Nucleus accumbens (tissue), 56 donors: ENCODE measurements at places on chromosomes 6 and 20.

DNA sequence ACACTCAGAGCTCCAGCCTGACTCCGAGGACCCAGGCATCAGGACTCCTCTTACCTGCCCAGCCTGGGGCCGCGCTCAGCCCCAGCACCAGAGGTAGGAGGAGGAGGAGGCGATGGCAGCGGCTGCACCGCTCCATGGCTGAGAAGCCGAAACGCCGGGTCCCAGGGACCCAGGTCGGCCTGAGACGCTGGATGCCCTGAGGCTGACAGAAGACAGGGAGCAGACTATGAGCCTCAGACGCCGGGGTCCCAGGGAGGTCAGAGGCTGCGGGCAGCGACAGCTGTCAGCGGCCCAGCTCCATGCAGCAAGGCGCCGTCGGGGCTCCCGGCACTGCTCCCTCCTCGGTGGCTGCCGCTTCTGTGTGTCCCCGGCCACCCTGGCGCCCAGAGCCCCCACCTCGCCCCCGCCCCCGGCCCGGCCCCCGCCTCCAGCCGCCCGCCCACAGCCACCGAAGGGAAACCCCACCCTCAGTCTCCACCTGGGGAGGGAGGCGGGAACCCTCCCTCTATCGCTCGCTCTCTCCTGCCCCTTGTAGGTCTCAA, at the start of gene COL11A2:
Gene COL11A2, minus strand, starts transcription at position 363 of the 542 bp plus-strand sequence. Its CDS starts 227 bp downstream, at position 136.
- no peak for DNase-seq

DNA sequence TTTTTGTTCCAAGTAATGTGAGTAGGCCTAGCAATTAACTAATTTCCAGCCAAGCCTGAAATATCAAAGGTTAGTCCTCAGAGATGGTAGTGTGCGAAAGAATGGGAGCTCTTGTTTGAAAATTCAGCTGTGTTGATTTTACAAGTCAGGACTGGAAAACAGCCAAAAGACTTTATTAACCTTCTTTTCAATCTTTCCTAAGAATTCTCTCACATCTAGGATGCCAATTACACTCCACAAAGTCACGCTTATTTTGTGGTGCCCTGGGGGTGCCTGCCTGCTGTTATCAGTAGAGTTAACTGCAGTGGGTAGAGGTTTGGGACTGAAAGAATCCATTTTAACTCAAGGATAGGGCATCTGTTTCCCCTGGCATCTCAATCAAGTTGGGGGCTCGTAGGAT, 30.7 kb upstream of the MAP3K4 start:
- DNase-seq: no peak

DNA sequence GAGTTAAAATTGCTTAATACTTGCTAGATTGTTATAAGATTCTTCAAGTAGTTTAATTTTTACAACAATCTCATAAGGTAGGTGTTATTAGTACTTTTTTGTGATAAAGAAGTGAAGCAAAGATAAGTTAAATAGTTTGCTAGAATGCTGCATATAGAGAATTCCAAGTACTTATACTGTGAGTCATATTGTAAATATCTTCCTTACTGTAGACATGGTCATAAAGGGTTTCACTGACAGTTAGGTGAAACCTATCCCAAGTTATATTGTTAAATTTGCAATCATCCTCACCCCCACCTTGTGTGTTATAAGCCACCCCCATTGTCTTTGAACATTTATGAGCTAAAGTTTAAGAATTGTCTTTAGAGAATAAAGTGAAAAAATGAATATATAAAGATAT, 142.0 kb downstream of the FAM83B start:
- no peak for DNase-seq

GRCh38 chr20:51315390-51315789, 227.1 kb downstream of the NFATC2 start:
- DNase-seq: no peak

DNA sequence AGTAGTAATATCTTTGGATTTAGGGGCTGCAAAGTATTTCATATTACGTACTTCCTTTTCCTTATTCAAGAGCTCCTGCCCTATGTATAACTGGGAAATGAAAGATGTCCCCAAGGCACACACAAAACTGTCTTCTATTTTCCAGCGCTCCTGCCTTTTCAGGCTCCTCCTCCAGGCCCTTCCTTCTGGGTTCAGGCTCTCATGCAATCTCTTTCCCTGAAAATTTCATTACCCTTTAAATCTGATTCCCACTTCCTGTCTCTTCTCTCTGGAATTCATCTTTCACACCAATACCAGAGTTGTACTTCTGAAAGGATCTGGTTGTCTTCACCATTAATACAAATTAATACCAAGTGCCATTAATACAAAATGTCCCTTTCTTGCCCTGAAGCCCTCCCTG, 181.6 kb downstream of the UTRN start:
- DNase-seq: no peak

DNA sequence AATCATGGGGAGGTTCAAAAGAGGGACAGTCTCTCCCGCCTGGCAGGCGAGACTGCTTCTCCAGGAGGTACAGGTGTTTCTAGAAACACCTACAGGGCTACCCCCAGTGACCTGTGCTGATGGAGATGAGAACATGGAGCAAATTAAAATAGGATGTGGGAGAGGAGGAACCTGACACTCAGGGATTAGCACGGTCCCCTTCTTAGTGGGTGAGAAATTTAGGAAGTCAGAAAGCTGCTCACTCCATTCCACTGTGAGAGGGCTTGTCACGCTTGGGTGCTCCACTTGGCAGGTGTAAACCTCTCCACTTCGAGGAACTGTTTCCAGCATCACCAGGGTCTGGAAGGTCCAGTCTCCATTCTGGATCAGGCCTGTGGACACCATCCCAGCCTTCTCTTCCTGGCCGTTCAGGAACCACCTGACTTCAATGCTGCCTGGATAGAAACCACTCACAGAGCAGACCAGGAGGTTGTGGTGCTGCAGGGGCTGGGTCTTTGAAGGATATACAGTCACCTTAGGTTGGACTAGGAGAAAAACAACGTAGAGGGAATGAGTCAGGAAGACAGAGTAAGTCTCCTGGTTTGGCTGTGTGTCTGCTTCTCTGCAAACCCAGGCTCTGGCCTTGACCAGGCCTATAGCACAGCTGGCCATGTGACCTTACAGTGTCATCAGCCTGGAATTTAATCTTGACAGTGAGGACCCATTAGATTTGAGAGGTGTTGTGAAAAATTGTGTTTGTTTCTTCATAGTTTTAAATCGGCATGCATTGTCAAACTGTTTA, 8.1 kb downstream of the HLA-DRB1 start:
- no peak for DNase-seq

DNA sequence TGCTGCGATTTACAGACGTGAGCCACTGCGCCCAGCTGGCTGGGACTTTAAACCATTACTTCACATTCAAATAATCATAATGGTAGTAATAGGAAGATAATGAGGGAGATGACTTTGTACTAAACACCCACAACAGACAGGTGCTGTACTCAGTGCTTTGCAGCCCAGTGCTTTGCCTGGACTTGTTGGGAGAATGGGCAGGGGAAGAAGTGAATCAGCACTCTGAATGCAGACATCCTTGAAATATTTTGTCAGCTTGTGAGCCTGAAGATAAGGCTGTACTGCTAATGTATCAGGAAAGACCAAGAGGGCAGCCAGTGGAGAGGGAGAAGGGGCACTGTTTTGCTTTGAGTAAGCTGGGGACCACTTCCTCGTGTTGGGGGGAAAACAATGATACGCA, 17.4 kb downstream of the NKX2-2 start:
- DNase-seq: no peak

DNA sequence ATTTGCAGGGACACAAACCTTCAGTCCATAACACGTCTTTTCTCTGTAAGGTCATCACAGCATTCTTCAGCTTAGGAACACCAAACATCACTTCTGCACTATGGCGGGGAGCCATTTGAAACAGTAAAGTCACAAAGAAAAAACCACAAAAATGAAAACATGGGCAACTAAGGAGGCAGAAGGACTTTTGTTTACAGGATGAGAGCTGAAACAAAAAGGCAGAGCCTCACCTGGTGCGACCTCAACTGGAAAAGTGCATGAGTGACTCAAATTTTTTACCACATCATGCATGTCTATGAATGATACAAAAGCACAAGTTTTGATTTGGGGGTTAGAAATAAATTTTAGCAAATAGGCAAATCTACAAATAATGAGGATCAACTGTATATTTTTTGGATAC, 68.2 kb upstream of the TNFAIP3 start:
- DNase-seq: no peak

DNA sequence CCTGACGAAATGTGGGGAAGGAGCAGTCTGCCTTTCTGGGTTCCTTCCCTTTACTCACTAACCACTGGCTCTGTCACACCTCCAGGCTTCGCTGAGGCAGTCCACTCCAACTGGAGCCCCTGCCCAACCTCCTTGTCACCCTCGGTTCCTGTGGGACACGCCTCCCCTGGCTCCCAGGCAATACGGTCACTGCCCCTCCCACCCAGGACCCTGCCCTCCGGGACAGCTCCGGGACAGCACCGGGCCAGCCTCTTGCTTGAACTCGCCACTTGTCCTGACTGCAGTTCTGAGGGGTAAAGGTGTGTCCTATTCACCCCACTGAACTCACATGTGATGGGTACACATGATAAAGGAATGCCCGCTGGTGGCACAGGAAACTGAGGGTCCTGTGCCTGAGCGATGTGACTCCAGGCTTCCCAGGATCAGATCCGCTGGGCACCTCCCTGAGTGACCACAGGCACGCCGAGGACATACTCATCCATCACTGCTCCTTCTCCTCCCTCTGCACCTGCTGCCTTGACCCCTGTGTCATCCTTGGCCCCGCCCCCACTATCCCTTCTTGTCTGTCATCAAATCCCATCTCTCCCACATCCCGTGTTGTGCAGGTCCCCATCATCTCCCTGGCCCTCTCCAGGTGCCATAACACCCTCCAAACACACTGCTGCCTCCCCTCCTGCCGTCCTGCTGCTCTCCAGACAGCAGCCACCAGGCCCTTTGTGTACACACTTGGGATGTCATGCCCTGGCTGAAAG, 7.9 kb downstream of the SDCBP2 start:
- no peak for DNase-seq

GRCh38 chr6:56706981-56707726, 64.5 kb upstream of the DST start:
- DNase-seq: no peak

DNA sequence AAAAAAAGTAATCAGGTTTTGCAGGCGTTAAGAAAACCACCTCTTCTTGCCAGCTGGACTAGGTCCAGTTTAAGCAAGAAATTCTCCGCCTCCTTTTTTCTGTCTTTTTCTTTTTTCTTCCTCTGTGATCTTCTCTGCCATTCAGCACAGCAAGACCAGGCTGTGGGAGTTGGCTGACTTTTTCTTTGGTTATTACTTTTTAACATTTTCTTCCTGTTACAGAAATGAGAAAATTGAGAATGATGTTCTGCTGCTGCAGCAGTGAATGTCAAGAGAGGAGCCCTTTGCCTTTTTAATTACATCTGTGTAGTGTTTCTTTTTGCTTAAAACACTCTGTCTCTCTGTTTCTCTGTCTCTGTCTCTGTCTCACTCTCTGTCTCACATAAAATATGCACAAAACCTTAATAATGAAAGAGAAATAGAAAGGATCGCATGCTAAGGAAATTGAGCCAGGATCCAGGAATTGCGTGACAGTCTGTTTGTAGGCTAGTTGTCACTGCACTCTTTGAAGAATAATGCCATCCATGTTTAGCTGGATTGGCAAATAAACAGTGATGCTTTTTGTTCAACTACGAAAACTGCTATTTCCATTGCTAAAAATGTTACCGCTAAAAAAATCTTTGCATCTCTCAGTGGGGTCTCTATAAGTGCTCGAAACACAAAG, 103.2 kb upstream of the SUPT3H start:
- no peak for DNase-seq
